ENCODE measurements at places on chromosomes 1 and 21. TPM values are rescaled to one million over a fixed set of nuclear protein-coding genes. Genes with fewer than 3 reads are reported as not detected.

GRCh38 chr1:109787211-109787844 lies 23.6 kb upstream of the EPS8L3 start:
- H3K36me3 ChIP-seq, result no peaks in the 10 kb centered on the region
- no peaks in the 10 kb centered on the region for H3K27me3 ChIP-seq
- H3K27ac ChIP-seq, result no peak overlapping the region
- no peak for DNase-seq

DNA sequence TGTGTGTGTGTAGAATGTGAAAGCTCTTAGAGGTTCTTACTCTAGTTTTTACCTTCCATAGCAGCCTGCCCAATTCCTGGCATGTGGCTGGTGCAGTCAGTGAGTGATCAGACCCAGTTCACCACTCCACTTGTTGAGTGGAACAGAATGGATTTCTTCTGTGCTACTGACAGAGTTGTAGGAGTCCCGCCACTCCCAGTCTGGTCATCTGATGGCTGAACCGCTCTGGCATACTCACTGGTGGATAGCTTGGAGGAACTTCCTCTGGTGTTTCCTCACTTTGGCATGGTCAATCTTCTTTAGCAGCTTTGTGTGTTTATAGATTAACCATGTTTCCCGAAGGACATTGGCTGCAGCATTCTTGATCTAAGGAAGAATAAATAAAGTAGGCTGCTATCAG lies 106.7 kb upstream of the ADAR start:
- peaks cover 1% of the 10 kb centered on the region for H3K27me3 ChIP-seq
- H3K36me3 ChIP-seq, result no peaks in the 10 kb centered on the region
- H3K4me3 ChIP-seq, result no peak overlapping the region
- H3K4me1 ChIP-seq, result no peaks in the 10 kb centered on the region
- no peak overlapping the region for H3K27ac ChIP-seq
- DNase-seq, result peak; percentile 26

DNA sequence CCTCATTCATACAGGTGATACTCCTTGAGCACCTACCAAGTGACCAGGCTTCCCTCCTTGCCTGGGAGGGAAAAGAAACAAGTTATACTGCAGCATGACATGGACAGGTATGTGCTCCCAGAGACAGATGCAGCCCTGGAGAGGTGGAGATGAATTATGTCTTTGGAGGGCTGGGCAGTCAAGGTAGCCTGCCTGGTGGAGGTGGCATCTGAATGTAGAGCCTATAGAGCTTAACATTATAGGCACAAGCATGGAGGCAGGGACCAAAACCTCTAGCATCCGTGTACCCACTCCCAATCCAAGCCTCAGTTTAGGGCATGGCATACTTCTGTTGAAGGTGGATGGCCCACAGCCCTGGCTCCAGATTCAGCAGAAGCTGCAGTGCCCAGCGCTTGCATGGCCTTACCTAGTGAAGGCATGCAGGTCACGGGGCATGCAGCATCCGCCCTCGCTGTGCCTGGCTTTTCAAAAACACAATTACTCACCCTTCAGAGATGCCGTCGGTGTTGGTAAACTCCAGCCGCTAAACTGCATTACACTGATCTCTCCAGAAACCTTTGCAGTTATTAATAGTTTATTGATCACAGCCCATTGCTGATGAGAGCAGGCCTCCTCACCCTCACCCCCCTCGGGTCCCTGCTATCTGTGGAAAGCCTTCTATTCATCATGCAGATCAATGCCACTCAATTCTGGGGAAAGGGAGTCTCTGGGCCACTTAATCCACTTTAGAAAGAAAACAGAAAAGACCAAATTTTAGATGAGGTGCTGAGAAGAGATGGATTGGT lies 151.1 kb upstream of the KLHDC7A start:
- H3K27ac ChIP-seq, result no peak overlapping the region
- no peak for DNase-seq
- H3K27me3 ChIP-seq, result no peaks in the 10 kb centered on the region
- no peaks in the 10 kb centered on the region for H3K36me3 ChIP-seq
- H3K4me3 ChIP-seq, result no peak overlapping the region
- H3K4me1 ChIP-seq, result no peaks in the 10 kb centered on the region

DNA sequence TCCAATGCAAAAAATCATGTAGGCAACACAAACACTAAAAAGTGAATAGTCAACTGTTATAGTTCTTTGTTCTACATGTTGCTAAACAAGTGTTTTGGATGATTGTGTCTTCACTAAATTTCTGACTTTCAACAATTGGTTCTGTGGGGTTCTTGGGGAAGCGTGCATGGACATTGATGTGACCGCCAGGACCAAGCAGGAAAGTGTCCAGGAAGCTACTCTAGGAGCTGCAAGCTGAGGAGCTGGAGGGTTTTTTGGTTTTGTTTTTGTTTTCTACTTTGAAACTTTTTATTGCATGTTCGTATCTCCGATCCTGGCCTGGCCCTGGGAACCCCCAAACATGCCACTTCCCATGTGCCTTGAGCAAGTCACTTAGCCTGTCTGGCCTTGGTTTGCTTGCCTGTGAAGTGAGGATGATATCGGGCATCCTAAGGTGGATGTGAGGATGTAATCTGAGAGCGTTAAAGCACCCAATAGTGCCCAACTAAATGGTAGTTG lies 8.0 kb downstream of the TMPRSS3 start:
- no peak overlapping the region for H3K27ac ChIP-seq
- no peaks in the 10 kb centered on the region for H3K36me3 ChIP-seq
- no peaks in the 10 kb centered on the region for H3K27me3 ChIP-seq
- no peak for DNase-seq
- no peak overlapping the region for H3K4me3 ChIP-seq

GRCh38 chr1:100443811-100444571 lies 91.7 kb downstream of the CDC14A start:
- H3K4me3 ChIP-seq, result no peak overlapping the region
- H3K36me3 ChIP-seq, result no peaks in the 10 kb centered on the region
- no peak overlapping the region for H3K27ac ChIP-seq
- no peak for DNase-seq
- peaks cover 32% of the 10 kb centered on the region for H3K4me1 ChIP-seq

GRCh38 chr1:162954824-162955223 lies 93.8 kb upstream of the CCDC190 start:
- no peak overlapping the region for H3K27ac ChIP-seq
- H3K4me3 ChIP-seq, result no peak overlapping the region
- no peak for DNase-seq
- no peaks in the 10 kb centered on the region for H3K27me3 ChIP-seq

- H3K36me3 ChIP-seq, result no peaks in the 10 kb centered on the region
- DNase-seq, result no peak
- no peaks in the 10 kb centered on the region for H3K27me3 ChIP-seq
Observed at GRCh38 chr1:42221952-42222606, 57.5 kb upstream of the GUCA2A start.

GRCh38 chr1:55246896-55247295 lies 31.7 kb upstream of the USP24 start:
- H3K4me1 ChIP-seq, result peaks cover 13% of the 10 kb centered on the region
- no peaks in the 10 kb centered on the region for H3K36me3 ChIP-seq
- no peak overlapping the region for H3K27ac ChIP-seq
- H3K27me3 ChIP-seq, result no peaks in the 10 kb centered on the region

GRCh38 chr1:67803380-67804279 lies 29.6 kb downstream of the GNG12 start:
- peaks cover 3% of the 10 kb centered on the region for H3K4me1 ChIP-seq
- no peak overlapping the region for H3K4me3 ChIP-seq
- no peak overlapping the region for H3K27ac ChIP-seq

GRCh38 chr21:37558676-37559211 lies 192.2 kb downstream of the DYRK1A start:
- no peak overlapping the region for H3K27ac ChIP-seq
- H3K36me3 ChIP-seq, result no peaks in the 10 kb centered on the region
- H3K27me3 ChIP-seq, result no peaks in the 10 kb centered on the region

SPRR2F gene
- total RNA-seq, result not detected

PTPN7 gene
- not detected for total RNA-seq

ANKRD45 gene
- total RNA-seq, result not detected

TMEM39B gene
- 9.8 TPM for total RNA-seq

ZNF648 gene
- total RNA-seq, result not detected

ARMH1 gene
- not detected for total RNA-seq
